Placental epithelial cell (primary cell): ENCODE measurements at places on chromosomes 5 and 9. TPM values are rescaled to one million over a fixed set of nuclear protein-coding genes. Genes with fewer than 3 reads are reported as not detected.

The ZBTB26 gene
- total RNA-seq, result 2.5 and 3.5 TPM in 2 replicates

The LCN12 gene
- 1.1 TPM in 1 of 2 replicates, not detected in the other for total RNA-seq

The PCDHB8 gene
- total RNA-seq, result under 0.01 TPM in 1 of 2 replicates, not detected in the other

The PCAT7 gene
- total RNA-seq, result not detected in 2 replicates

The HEXB gene
- total RNA-seq, result 33.4 and 84.0 TPM in 2 replicates

The CORO2A gene
- 1.6 and 2.0 TPM in 2 replicates for total RNA-seq

The POMT1 gene
- total RNA-seq, result 16.1 and 18.5 TPM in 2 replicates

The CERCAM gene
- total RNA-seq, result 400 and 569 TPM in 2 replicates

The TMC1 gene
- under 0.01 and 0.79 TPM in 2 replicates for total RNA-seq

The PSIP1 gene
- total RNA-seq, result 5.5 and 6.7 TPM in 2 replicates

The TMEM232 gene
- total RNA-seq, result 2.0 and 4.3 TPM in 2 replicates

The NNT gene
- total RNA-seq, result 67.6 and 78.9 TPM in 2 replicates

The PCDHGA6 gene
- 2.6 and 3.9 TPM in 2 replicates for total RNA-seq

The SUSD3 gene
- total RNA-seq, result 0.54 TPM in 1 of 2 replicates, not detected in the other

The GNAQ gene
- total RNA-seq, result 90.7 and 116 TPM in 2 replicates

The SPAAR gene
- total RNA-seq, result not detected in 2 replicates

The CA9 gene
- not detected in 2 replicates for total RNA-seq

The DNAJC21 gene
- total RNA-seq, result 24.8 and 36.5 TPM in 2 replicates

The SLC36A1 gene
- total RNA-seq, result 3.1 and 14.6 TPM in 2 replicates

The F2R gene
- total RNA-seq, result 0.11 and 0.39 TPM in 2 replicates

The DRD1 gene
- not detected in 2 replicates for total RNA-seq

The AHRR gene
- total RNA-seq, result 0.33 and 3.5 TPM in 2 replicates

The ADAMTS2 gene
- 43.3 and 98.9 TPM in 2 replicates for total RNA-seq

The CCDC192 gene
- total RNA-seq, result 0.39 TPM in 1 of 2 replicates, not detected in the other

The PCDHGA2 gene
- 0.43 and 1.2 TPM in 2 replicates for total RNA-seq

The OLFML2A gene
- 8.6 and 14.9 TPM in 2 replicates for total RNA-seq

The PDZD2 gene
- total RNA-seq, result under 0.01 TPM in 1 of 2 replicates, not detected in the other

The CD74 gene
- 7.5 and 7.9 TPM in 2 replicates for total RNA-seq

The GDNF gene
- under 0.01 and 1.2 TPM in 2 replicates for total RNA-seq

The CLK4 gene
- 19.3 and 40.4 TPM in 2 replicates for total RNA-seq

The CCDC180 gene
- 2.9 and 11.4 TPM in 2 replicates for total RNA-seq
